ENCODE measurements at places on chromosomes 5 and 9.

DNA sequence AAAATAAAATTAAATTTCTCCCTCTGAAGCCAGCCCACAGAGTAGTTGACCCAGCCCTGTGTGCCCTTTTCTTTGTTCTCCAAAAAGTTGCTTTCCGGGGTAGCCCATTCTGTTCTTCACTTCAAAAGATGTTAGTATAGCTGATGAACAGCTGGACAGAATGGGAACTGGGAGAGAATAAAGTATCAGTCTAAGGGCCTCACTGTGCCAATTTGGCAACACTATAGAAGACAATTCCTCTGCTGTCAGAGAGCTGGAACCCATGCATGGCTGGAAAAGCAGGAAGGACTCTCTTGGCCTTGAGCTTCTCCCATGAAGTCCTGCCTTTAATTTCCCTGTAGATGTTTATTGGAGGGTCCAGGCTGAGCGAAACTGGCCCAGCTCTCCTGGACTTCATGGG, 11.0 kb upstream of the TNFSF8 start:
- no peak for DNase-seq

GRCh38 chr9:112473986-112474385, 12.6 kb upstream of the KIAA1958 start:
- no peak for DNase-seq

DNA sequence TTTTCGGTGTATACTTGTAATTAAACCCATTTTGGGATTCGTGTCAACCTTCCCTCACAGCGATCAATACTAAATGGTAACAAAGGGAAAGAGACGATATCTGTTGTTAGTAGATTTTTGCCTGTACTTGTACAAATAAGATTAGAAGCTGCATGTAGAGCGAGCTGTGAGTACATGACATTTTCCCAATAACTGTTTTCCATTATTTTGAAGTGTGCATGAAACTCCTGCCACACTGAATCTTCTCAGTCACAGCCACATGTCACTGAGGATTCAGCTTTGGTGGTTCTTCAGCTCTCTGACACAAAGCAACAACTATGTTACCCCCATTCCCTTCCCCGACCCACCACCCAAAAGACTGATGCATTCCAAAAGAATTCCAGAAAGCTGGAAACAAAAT, 685.6 kb downstream of the EFNA5 start:
- no peak for DNase-seq

- no peak for DNase-seq
Observed at GRCh38 chr9:111349766-111350165, 19.7 kb upstream of the OR2K2 start.

GRCh38 chr9:12770261-12770660, 4.6 kb upstream of the LURAP1L start:
- DNase-seq, result no peak

All from stimulated activated CD8-positive, alpha-beta memory T cell treated with anti-CD3 and anti-CD28 coated beads, Interleukin-4, amount 100 ng/mL, for 48 hours (primary cell).